ENCODE measurements at places on chromosomes 1 and 21.

- DNase-seq = no peak
Measured at GRCh38 chr1:111596499-111596898, 23.1 kb upstream of the RAP1A start.

- DNase-seq = no peak
Measured at GRCh38 chr1:151324390-151324930, 2.8 kb downstream of the PI4KB start.

- DNase-seq = no peak
Measured at GRCh38 chr1:93668121-93668520, 13.5 kb downstream of the BCAR3 start.

GRCh38 chr1:95124342-95124741, 7.2 kb downstream of the TLCD4 start:
- no peak for DNase-seq

GRCh38 chr1:24793447-24794129, 48.3 kb downstream of the CLIC4 start:
- DNase-seq = no peak

- DNase-seq = no peak
Measured at GRCh38 chr1:113178106-113178505, 105.1 kb downstream of the LRIG2 start.

- DNase-seq = no peak
Measured at GRCh38 chr1:164958982-164959768, 397.3 kb downstream of the LMX1A start.

GRCh38 chr1:47924270-47925048, 72.7 kb downstream of the TRABD2B start:
- no peak for DNase-seq

DNA sequence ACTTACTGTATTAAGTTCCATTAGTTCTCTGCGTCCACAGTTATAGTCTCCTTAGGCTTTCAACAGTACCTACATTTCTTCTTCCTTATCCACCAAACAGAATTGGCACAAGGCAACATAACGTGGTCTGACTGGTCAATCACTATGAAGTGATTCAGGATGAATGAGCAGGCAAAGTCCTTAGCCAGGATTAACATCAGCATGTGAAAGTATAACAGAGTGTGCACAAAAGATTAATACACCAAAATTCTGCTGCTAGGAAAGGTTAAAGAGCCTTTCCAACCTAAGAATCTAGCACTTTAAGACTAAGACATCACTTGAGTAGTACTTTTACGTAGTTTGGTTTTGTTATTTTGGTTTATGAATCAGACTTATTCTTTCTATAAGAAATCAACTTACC, 15.8 kb downstream of the DEPDC1 start:
- DNase-seq = no peak

DNA sequence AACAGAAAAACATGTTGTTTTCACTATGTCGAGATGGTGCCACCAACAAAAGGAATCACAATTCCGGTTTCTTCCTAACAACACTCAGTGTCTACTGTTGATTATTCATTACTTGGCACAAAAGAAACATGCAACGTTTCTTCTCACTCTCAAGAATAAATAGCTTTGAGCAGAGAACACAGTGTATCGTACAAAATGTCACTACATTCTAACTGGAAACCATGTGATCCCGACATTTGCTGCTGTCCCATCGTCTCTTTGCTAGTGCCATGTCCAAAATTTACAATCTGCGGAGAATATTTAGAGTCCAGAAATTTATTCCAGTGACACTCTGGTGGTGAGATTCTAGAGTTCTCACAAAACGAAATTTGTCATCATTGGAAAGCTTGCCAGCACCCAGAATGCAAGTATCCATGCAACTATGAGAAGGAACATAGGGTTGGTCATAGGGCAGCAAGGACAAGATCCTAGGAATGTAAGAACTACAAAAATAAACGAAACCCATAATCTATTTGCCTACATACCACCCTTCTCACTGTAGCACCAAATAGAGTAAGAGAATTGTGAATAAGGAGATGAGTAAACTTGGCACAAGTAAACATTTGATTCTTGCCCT, 505.1 kb downstream of the LTN1 start:
- DNase-seq = no peak

DNA sequence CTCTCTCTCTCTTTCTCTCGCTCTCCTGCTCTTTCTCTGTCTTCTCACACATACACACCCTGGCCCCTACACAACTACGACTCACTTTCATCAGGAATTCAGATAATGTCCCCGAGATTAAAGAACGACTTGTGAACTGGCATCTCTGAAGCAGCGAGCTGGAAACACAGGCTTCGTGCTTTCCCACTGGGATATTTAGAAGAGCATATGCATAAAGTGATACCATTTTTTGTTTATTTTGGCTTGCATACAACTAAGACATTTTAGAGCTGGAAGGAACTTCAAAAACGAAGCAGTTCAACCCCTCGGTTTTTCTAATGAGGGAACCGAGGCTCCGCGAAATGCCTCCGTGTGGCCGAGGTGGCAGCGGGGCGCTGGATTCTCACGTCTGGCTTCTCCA, 88.6 kb downstream of the ZBTB18 start:
- DNase-seq = no peak

DNA sequence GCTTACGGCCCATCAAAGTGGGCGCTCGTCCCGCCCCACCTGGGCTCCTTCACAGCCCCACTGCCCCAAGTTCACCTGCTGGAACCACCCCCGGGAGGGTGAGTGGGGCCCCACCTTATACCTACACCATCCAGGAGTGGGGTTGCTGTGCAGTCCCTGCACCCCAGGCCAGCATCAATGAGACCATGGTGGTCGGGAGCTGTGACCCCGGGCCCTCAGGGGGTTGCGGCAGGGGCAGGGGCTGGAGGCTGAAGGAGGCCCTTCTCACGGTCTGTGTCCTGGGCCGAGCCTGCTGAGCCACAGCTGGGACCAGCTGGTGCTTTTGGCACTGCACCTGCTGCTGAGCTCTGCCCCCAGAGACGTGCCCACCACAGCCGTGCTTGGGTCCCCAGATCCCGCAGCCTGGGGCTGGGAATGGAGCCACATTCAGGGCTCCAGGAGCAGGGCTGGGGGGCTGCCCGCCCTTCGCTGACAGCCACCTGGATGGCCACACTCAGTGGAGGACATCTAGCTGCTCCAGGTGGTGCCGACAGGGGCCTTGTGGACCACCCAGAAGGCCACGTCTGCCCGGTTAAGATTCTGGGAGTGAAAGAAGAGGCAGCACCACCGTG, 17.4 kb downstream of the ACTRT2 start:
- DNase-seq = no peak

DNA sequence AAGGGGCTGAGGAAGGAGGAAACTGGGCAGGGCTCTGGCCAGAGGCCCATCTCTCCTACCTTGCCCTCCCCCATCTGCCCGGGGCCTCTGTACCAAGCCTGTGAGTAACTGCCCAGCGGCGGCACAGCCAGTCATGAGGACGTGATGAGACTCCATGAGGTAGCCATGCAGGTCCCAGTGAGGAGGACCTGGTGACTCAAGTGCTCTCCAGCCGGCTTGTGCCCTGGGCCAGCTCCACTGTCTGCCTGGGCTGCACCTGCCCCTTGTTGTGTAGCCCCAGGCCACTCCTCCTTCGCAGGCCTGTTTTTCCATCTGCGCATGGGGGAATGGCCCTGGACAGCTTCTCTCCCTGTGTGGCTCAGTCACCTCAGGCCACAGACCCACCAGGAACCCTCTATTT, 42.0 kb upstream of the PADI1 start:
- no peak for DNase-seq

DNA sequence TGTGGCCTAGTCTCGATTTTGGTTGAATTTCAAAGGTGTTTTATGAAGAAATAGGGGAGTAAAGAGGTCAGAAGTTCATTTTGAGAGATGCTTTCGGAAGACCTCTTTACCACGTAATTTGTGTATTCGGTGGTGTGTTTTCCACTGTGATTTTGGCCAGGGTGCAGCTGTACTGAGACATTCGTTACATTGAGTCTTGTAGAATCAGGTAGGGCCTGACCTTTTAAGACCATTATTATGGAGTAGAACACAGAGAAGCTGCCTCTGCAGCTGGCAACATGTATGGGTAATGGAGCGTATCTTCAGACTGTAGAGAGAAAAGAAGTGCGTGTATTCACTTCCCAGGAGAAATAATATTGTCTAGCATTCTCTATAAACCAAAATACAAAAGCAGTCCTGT, 326.5 kb downstream of the PDE4B start:
- DNase-seq = no peak

DNA sequence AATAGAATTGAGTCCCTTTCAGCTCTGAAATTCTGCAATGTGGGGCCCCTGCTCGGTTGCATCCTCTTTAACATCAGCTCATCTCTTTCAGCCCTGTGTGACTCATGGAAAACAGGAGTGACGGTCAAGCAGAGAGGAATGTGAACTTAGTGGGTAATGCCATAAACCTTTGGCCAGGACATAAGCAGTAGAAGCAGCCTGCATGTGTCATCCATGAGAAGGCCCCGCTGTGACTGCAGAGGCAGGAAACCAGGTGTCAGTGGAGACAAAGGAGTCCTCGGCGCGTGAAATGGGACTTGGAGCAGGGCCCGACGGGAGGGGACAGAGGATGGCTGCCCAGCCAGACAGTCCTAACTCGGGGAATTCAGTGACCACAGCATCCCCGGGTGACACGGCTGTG, 21.1 kb upstream of the EPHB2 start:
- DNase-seq = no peak
